ENCODE measurements at places on chromosomes 4 and X. TPM values are rescaled to one million over a fixed set of nuclear protein-coding genes. Genes with fewer than 3 reads are reported as not detected.

- no peak for DNase-seq
Measured at GRCh38 chrX:72297953-72298730, 7.6 kb downstream of the CITED1 start.

- DNase-seq: no peak
Measured at GRCh38 chr4:140048419-140048995, 105.5 kb downstream of the MAML3 start.

DNA sequence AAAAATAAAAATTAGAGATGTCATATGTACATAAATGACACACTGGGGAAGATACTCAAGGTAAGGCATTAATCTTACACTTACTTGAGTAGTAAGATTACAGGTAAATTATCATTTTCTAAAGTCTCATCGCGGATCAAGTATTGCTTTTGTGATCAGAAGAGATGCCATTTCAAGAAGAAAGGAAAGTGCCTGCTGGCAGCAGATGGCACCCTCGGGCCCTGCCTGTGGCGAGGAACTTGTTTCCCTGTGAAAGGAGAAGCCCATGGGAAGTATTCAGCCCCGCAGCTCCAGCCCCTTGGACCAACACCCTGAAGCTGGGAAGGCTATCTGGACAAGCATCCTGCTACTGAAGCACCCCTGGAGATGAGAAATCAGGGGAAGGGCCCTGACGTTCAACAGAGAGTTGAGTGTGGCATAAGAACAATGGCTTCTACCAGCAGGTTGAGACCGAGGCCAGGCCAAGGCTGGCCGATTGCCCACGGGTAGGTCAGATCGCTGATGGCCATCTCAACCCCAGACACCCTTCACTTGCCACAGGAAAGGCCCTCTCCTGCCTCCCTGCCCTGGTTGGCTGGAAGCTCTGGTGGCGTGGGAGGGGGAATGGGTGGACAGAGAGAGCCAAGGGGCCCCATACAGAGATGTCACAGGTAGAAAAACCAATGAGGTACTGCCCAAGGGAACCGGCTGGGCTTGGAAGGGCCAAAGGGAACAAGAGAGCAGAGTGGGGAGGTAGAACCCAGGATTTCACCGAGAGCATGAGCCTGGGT, 18.8 kb upstream of the MXD4 start:
- DNase-seq: no peak

The SATL1 gene
- 0.06 TPM for total RNA-seq

The RAI2 gene
- total RNA-seq: 9.1 TPM

GRCh38 chr4:84001876-84002569, 466.1 kb downstream of the GPAT3 start:
- no peak for DNase-seq

GRCh38 chr4:130336585-130337217, 1240.7 kb downstream of the C4orf33 start:
- no peak for DNase-seq

The MAGEA4 gene
- total RNA-seq: not detected

The PGK1 gene
- total RNA-seq: 310 TPM

DNA sequence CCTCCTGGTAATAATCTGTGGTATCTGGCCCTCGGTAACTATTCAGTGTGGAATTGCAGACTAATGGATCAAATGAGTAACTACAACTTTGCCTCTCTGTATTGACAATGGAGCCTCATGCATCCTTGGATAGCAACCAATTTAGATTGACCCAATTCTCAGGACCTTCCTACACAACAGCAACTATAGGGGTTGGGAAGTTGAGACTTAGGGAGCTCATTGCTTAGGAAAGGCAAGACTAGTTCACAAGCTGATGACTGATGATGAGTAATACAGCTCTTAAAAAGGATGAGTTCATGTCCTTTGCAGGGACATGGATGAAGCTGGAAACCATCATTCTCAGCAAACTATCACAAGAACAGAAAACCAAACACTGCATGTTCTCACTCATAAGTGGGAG, 47.5 kb upstream of the KLHL13 start:
- DNase-seq: no peak

- no peak for DNase-seq
Measured at GRCh38 chr4:101475246-101475645, 127.9 kb upstream of the PPP3CA start.

DNA sequence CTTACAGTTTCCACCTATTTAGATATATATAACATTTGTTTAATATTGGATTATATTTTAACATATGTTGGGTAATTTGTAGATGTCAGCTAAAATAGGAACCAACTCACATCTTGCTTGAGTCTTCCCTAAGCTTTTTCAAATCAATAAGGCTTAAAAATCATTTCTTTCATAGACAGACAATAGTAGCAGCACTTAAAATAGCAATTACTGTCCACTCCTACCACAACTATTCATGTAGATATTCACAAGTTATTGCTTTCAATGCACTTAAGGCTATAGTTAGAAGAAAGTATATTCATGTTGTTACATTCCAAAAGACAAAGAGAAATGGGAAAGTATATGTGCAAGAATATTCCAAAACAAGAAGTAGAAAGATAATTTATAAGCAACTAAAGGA, 71.2 kb downstream of the YIPF7 start:
- DNase-seq: no peak

The XPNPEP2 gene
- total RNA-seq: not detected

DNA sequence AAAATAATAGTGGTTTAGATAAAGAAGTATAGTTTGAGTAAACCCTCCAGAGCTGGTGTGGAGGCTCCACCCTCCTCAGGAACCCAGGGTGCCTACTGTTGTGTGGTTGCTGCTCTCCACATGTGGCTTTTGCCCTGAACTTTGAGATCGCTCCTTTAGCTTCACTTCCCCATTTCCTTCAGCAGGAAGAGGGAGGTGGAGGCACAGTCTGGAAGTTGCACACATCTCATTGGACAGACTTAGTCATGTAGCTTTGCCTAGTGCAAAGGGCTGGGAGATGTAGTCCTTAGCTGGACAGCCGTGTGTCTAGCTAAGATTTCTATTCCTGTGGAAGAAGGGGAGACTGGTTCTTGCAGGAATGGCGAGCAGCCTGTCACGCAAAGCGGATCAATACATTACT, 37.9 kb downstream of the RGS12 start:
- no peak for DNase-seq

DNA sequence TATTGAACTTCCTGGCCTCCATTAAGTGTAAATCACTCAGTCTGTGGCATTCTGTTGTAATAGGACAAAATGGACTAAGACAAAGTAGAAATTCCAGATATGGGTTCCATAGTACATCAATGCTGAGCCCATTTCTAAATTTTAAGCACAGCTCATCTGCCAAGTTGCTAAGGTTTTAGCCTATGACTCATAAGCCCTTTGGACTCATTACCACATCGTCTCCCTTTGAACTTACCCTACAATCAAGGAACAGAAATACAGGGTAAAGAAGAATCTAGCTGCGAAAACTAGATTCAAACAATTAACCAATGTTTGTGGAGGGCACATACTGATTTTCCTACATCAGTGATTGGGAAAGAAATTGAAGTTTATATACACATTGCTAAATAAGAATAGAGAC, 31.8 kb downstream of the NAA11 start:
- no peak for DNase-seq

The SSX4B gene
- not detected for total RNA-seq

DNA sequence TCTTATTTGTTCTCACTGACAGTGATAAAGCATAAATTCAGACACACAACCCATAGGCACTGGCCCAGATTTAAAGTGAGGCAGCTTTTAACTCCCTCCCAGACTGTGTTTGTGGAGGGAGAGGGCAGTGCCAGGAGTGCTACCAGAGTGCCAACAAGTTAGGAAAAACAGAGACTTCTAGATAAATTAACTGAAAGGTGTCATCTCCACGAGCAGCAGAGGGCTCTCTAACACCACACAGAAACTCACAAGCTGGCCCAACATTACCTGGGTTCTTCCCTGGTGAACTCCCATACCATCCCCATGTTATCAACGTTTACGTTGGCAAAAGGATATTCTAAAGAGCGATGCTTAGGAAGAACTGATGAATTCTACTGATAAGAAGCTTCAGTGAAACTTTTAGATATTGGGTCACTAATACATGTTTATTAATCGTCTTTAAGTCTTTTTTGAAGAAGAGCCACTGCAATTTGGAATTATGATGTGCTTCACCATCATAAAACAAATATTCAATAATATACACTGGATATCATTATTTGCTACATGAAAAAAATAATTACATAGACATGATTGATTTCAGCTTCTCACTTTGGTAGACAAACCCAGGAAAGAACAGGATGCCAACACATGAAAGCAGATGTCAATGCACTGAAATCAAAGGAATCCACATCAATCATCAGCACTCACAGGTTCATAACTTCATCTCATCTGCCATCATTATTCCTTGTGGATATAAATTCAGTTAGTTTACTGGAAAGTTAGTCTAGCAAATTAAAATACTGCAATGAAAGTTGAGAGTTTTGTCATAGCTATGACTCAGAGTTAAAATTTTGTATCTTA, 121.2 kb upstream of the NAP1L5 start:
- DNase-seq: peak; percentile 41

DNA sequence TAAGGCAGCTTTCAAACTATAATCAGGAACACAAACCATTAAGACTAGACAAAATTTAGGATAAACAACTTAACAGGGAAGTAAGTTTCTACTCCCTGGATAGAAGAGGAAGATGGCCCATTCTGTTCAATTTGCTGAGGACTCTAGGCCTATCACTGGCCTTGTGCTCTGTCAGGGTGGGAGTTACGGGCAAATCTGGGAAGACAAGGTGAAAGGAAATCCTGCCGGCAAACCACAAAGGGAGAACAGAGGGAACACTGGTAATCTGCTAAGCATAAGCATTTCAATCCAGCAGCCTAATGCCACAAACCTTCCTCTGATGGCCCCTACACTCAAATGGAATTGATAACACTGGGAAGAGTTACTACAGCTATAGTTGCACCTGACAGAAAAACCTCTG, 8.3 kb downstream of the GPR82 start:
- no peak for DNase-seq

The TMEM156 gene
- 9.6 TPM for total RNA-seq

- no peak for DNase-seq
Measured at GRCh38 chr4:102420563-102421398, 75.5 kb upstream of the SLC39A8 start.

The SRPK3 gene
- not detected for total RNA-seq

The RBM10 gene
- total RNA-seq: 44.2 TPM

DNA sequence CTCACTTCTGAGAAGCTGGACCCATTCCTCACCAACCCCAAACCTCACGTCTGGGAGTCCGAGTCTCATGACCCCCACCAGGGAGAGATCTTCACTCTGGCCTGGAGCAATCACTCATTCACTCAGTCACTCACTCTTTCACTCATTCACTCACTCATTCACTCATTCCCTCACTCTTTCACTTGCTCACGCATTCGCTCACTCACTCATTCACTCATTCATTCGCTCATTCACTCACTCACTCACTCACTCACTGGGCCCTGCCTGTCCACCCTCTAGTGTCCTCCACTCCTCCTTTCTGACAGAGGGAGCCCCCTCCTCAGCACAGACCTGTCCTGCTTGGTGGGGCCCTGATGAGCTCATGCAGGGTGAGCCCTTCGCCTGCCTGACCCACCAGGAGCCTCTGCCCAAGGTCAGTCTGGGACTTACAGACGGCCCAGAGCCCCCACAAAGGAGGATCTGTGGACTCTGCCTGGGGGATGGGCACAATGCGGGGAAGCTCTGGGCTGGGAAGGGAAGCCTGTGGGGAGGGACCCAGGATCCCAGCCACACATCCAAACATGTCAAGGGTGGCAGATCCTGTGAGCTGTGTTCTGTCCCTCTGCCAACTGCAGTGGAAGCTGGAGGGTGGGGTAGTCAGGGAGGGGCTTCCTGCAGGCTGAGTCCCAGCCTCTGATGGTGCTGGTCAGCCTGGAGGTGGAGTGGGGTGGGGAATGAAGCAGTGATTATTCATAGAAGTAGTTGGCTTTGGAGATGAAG, 18.5 kb downstream of the CPZ start:
- DNase-seq: no peak

Data from glomerular endothelial cell (primary cell).